ENCODE measurements at places on chromosomes 4 and X.

- DNase-seq: no peak
Observed at GRCh38 chrX:107272431-107272921, 66.1 kb downstream of the DNAAF6 start.

DNA sequence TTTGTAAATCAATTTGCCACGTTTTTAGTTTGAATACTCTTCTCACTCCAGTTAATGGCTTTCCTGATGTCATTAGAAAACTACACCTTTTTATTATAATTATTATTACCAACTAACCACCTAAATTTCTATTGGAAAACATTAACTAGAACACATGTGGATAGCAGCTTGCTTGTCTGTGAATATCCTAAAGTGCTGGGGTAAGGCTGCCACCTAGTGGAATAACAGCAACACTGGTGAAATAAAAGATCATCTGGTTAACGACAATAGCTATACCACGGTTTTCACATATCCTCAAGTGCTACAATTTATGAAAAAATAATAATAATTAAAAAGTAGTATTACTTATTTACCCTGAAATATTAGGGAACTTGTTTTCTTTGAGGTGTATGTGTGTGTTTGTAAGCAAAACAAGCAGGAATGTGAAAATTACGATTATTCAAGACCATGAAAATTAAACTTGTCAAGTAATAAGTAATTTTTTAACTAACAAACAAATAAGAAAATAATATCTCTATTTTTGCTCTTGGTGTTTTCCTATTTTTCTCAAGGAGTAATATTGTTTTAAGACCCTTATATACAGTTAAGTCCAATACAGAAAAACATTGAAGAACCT lies 130.1 kb upstream of the TECRL start:
- no peak for DNase-seq

DNA sequence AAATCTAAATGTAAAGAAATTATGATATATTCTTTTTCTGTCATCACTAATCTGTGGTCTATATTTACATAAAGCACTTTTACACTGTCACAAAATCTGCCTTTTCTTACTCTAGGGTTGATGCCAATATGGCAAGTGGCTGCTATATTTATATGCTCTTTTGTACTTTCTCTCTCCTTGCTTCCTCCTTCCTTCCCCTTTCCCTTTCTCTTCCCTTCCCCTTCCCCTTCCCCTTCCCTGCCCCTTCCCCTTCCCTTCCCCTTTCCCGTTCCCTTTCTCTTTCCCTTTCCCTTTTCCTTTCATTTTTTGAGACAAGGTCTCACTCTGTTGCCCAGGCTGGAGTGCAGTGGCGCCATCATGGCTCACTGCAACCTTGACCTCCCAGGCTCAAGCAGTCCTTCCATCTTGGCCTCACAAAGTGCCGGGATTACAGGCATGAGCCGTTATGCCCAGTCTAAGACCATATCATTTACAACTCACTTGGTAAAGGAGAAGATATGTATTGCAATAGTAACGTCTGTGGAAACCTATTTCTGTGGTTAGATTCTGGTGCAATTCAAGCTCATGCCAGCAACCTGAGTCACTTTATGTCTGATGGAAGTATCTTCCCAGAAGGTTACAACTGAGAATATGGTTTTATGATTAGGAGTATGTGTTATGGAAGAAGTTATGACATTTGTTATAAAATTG lies 13.9 kb upstream of the PLAC8 start:
- no peak for DNase-seq

- DNase-seq: no peak
Observed at GRCh38 chr4:125760201-125760819, 445.6 kb downstream of the FAT4 start.

- no peak for DNase-seq
Observed at GRCh38 chrX:11953615-11954014, 184.7 kb upstream of the FRMPD4 start.

DNA sequence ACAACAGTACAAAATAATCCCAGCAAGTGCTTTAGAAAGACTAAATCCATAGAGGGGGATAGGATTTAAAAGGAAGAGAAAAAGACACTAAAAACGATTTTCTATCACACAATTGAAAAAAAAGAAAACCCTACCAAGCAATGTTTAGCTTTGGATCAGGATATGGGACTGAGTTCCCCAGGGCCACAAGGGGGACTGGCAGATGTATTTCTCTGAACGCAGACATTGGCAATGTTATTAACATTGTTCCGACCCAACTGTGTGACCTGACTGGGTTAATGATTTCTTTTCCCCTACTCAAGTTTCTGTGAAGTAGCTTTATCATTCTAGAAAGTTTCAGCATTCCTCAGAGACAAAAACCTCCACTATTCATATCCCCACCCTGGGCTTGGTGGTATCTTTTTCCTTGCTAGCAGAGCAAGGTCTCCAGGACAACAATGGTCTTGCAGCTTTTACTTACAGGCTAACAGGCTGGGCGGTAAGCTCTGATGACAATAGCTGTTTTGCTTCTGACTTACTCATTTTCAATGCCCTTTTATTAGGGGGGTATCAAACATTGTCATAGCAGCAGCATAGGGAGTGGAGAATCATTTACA lies 25.8 kb downstream of the SLC7A11 start:
- no peak for DNase-seq

GRCh38 chr4:174281901-174282300 lies 1.6 kb downstream of the FBXO8 start:
- no peak for DNase-seq

GRCh38 chr4:85399270-85399669 lies 75.7 kb upstream of the ARHGAP24 start:
- no peak for DNase-seq

- no peak for DNase-seq
Observed at GRCh38 chr4:13248621-13249298, 235.4 kb downstream of the RAB28 start.

DNA sequence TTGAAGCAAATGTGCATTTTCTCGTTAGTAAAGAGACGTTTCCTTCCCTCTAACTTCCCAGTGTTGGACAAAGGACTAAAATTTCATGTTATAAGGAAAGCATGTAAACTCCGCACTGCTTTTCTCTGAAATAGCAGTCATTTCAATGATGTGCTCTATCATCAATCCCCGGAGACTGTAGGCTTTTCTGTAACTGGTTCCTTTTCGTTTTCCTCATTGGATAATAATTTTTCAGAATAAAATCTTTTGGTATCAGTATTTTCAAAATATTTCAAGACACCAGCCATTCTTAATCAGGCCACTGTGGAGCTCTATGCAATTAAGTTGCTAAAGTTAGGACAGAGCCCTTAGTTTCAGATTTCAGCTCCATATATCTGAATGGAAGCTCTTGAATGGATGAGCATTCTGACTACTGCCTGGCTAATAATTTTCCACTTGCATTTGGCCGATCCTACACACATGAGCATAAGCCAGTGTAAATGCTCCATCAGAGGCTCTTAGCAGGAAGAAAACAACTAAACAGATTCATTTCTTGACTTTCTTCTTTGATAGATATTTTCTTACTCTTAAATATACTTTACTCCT lies 157.7 kb downstream of the CHIC2 start:
- DNase-seq: no peak

- DNase-seq: no peak
Observed at GRCh38 chrX:88146577-88146976, 600.4 kb upstream of the CPXCR1 start.

DNA sequence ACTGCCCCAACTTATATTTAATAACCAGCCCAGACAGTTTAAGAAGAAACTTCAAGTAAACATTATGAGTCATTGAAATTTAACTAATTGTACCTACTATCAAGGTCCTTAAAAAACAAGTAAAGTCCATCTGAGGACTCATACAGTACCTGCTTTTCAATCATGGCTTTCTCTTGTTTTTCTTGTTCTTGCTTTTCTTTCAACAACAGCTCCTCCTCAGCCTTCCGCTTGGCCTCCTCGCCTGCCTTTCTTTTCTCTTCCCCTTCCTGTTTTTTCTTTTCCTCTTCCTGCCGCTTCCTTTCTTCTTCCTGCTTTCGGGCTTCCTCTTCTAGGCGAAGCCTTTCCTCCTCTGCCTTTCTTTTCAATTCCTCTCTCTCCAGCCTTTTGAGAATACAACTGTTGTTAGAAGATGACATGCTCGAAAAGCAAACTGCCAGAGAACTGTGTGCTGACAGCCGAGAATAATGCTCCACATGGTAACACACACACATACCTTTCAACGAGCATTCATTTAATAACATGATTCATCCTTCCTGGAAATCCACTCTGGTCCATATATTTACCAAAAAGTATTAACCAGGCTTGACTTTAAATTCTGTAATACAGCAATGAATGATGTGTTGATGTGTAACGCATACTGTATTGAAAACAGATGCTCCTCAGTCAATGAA lies 25.2 kb upstream of the BCLAF3 start:
- no peak for DNase-seq

DNA sequence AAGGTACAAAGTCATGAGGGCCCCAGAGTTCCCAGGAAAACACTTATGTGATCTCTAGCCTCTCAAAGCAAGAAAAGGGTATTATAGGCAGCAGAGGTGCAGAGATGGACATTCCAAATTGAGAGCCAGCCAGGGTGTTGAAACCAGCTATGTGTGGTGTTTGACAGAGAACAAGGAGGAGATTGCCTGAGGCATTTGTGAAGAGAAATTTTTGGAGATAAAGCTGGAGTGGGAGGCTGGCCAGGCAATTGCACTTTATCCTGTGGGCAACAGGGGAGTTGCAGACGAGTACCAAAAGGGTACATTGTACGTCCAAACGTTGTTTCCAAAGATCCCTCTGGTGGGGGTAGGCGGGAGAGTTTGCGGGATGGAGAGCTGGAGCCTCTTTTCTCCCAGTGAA lies 2.5 kb upstream of the GABRE start:
- no peak for DNase-seq

- DNase-seq: no peak
Observed at GRCh38 chr4:43842594-43842993, 606.0 kb downstream of the KCTD8 start.

DNA sequence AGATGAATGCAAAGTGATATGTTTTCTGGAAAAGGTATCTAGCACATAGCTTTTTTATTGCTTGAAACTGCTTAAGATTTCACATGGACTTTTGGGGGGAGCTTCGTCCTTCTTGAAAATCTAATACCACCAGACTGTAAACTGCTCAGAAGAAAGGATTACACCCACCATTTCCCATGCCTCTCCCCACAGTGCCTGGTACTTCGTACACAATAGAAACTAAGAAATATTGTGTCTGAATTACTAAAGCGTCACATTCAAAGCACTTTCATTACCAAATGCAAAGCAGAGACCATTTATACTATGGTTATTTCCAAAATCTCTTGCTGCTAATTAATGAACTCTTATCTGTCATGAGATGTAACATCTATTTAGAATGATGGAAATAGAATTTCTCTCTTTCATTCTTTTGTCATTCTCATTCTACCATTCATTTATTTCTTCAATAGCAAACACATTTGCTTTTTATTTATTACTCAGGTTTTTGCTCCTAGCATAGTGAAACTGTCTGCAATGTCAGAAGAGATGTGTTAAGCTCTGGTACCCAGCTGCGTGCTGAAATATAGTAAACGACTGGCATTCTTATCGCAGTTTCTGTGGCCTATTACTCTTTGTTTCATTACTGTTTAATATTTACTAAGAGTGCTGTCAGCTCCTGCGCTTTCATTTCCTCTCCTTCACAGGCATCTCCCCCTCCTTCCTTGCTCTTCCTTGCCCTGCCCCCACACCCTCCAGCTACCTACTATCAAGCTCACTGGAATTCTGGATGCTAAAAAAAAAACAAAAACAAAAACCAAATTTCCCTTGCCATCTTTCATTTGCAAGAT lies 51.4 kb upstream of the RAPGEF2 start:
- no peak for DNase-seq
